Ovary (tissue), 10 donors: ENCODE measurements at places on chromosomes 1 and 21. TPM values are rescaled to one million over a fixed set of nuclear protein-coding genes. Genes with fewer than 3 reads are reported as not detected.

DNA sequence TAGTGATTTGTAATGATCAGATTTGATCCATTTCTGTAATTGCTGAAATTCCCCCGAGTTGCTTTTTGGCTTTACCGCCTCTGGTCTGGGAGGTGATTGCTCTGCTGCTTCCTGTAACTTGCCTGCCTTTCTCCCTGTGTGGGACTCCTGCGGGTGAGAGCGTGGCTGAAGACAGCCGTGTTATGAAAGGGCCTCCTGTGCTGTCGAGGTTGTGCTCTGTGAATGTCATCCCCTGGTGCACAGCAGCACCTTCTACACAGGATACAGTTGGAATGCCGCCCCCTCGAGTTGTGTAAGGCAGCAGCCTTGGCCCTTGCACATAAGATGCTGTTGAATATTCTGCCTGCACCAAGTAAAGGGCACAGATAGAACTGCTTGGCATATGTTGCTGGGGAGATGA, 5.9 kb downstream of the SOD1 start:
- DNase-seq, result no peak

- DNase-seq, result peak; percentile 47
Observed at GRCh38 chr21:41166884-41167283, 1.1 kb upstream of the BACE2 start.

DNA sequence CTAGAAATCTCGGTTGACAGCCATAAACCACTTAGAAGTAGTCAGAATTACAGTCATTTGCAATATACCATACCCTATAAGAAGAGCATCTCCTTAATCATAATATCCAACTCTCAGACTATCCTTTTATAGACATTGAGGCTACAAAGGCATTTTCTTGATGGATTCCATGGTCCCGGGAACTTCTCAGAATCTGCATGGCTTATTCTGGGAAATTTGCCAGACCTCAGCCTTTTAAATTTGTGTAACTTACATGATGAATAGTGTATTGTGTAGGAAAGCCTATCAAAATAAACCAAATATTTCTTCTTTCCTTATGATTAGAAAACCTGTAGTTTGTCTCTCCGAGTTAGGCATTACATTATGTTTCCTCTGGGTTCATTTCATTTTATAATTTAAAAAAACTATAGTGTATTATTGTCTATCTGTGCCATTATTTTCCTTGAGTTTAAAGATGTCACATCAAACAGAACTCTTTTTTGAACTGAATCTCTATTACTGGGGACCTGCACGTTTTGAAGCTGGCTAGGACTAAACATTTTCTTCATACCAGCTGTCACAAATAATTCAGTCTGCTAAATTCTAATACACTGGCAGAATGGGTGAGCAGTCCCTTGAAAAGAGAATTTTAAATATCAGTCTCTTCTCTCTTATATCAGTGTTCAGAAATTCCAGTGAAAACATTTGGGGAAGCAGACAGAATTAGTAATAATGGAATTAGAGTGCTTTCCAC, 102.9 kb downstream of the GABPA start:
- no peak for DNase-seq

DNA sequence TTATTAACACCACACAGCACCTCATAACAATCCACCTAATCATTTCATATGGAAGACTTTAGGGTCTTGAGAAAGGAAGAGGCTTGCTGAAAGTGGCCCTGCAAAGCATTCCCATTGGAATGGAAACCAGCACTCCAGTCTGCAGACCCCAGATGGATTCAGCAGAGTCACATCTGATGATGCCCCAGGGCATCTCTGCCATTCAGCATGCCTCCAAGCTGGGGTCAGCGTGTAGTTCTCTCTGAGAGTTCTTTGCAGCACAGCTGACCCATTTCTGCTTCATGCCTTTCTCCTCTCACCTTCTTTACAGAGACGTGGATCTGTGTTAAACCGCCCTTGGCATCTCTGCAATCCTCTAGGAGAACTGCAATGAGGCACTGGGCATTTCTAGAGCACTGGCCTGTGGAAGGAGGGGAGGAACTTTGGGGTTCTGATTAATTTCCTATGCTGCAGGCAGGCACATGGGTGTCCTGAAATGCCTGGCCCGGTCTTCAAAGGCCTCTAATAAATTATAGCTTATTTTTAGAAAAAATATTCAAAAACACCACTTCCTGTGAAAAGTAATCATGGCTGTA, 2.6 kb upstream of the LUZP1 start:
- DNase-seq, result no peak

GRCh38 chr1:92307980-92308379, 9.1 kb downstream of the RPAP2 start:
- DNase-seq, result no peak

- DNase-seq, result no peak
Observed at GRCh38 chr1:13590486-13590885, 6.9 kb downstream of the PDPN start.

- DNase-seq, result no peak
Observed at GRCh38 chr1:46830665-46831322, 31.9 kb downstream of the CYP4B1 start.

GRCh38 chr1:110787328-110788071, 85.4 kb upstream of the CD53 start:
- no peak for DNase-seq

- DNase-seq, result peak; percentile 38
Observed at GRCh38 chr1:3067671-3068563, 1.1 kb upstream of the PRDM16 start.

- no peak for DNase-seq
Observed at GRCh38 chr1:1239614-1240347, 6.7 kb downstream of the C1QTNF12 start.

DNA sequence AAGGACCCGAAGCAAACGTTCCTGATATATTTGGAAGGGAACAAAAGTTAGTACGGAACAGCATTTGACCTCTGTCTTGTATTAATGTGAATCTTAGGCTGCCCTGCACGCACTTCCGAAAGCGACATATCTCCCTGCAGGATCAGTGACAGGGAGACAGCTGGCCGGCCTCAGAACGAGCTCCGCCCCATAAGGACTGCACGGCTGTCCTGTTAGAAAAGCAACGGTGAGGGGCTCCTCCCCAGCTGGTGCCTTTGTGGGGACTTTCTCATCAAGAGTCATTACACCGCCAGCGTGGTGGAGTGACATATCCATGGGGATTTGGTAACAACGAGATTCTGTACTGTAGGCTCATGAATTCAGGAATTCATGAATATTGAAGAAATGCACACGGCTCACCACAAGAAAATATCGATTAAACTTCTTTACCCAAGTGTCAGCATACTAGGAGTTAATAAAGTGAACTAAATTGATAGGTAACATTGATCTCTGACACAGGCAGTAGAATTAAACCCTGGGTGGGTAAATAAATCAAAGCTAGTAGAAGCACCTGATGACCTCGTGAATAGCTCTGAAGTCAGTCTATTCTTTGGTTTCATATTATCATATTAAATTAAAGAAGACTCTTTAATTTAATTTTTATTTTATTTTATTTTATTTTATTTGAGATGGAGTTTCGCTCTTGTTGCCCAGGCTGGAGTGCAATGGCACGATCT, 8.1 kb upstream of the GREM2 start:
- DNase-seq, result peak; percentile 26

GRCh38 chr1:116163533-116163932, 52.3 kb downstream of the MAB21L3 start:
- no peak for DNase-seq

- DNase-seq, result no peak
Observed at GRCh38 chr1:165942062-165942461, 114.6 kb downstream of the UCK2 start.

KRTAP6-3 gene
- not detected for total RNA-seq

ADAM30 gene
- total RNA-seq, result not detected

- DNase-seq, result no peak
Observed at GRCh38 chr1:177119311-177119710, 45.2 kb downstream of the ASTN1 start.

DNA sequence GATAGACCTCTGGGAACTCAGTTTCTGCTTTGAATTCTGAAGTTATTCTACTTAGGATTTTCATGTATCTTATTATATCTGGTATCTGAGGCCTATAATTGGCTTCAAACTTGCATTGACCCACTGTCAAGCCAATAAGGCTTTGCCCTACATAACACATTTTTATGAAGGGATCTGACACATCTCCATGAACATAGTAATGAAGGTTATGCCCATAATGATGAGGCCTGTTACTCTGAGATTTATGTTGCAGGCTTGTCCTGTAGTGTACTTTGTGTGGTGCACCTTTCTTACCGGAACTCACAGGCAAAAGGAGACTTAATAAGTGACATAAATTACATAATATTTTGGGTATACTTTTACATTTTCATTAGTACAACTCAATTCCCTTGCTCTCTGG, 14.1 kb downstream of the RGL1 start:
- DNase-seq, result no peak

FCRL4 gene
- total RNA-seq, result not detected

KCNE2 gene
- 0.45 TPM for total RNA-seq

DNA sequence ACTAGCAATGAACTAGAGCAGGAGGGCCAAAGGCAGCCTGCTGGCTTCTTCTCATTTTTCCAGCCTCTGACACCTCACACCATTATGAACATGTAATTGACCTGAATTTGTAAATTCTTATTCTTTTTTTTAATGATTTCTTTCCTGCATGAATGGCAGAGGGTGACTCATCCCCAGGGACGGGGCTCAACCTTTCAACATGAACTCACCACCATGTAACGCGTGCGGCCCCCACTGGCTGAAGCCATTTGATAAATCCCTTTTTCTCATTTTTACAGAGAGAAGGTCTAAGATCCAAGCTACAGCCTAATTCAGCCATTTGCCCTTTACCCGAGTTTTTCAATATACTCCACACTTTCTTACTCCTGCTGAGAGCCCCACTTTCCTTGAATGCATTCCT, 9.3 kb upstream of the ETS2 start:
- no peak for DNase-seq

DNA sequence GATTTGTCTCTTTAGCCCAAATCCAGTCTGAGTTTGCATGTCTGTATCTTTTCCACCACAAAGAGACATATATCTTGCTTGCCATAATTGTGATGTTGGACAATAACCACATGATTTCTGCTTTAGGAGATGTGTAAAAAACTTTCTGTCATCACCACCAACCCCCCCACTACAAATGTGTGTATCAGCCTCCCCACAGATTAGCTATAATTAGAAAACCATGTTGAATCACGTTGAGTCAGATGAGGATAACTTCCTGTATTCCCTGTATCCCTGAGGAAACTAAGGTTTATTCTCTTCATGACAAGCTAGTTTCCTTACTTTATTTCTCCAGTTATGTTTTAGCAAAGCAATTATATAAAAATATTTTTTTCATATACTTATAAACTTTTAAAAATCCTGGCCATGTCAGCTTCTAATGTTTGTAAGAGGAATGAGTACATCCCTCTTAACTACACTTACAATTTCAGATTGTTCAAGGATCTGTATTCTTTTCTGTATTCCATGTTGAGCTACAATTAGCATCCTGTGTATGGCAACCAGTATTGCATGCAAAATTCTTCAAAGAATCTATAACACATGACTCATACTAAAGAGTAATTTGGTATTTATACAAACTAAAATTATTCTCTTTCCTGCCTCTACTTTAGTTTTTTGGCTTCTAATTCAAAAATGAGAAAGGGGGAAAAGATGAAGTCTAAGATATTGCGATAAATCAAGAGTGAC, 143.0 kb downstream of the FMN2 start:
- DNase-seq, result no peak

DNA sequence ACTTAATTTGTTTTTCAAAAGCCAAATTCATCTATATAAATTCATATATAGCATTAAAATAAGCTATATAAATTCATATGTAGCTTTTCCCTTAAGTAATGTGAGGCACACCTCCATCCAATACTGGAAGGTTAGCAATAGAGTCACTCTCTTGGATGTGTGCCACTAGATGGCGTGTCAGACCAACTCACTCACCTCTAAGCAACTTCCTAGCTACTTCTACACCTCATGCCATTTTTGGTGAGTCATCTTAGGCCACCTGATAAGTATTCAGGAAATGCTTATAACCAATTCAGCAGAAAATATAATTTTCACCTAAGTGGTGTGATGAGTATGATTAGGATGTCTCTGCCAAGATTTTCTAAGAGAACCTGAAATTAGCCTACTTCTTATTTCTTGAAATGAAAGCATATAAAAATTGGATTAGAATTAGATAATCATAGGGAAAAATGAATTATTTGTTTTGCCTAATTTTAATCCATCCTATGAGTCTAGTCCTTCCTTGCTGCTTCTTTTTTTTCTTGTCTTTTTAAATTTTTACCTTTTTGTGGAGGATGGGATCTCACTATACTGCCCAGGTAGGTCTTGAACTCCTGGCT, 34.4 kb upstream of the TADA1 start:
- no peak for DNase-seq

FCRL1 gene
- total RNA-seq, result not detected

DNA sequence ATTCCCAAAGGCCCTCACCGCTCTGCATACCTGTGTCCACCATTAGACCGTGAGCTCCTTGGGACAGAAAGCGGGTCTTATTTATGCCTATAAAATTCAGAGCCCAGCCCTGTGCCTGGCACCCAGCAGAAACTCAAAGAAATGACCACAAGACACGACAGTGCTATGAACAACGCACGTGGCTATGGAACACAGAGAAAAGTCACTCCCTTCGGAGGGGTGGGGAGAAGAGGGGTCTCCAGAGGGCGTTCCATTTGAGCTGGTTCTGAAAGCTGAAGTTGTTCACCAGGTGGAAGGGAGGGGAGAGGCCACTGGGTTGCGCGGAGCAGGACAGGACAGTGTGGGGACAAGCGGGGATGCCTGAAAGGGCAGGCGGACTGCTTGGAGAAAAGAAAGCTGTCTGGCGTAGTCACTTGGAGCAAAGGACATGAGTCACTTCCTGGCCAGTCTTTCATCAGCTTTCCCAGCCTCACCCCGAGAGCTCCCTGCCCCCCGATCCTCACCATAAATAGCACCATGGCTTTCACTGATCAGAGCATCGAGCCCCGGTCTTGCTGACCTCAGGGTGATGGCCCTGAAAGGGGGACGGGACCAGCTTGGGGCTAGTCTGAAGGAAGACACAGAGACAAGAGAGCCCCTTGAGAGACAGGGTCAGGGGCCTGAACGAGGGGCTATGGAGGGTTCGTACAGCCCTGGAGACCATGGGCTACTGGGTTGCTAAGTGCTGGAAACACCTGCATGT, 28.5 kb downstream of the ECE1 start:
- DNase-seq, result no peak

- no peak for DNase-seq
Observed at GRCh38 chr1:87778896-87779295, 450.2 kb downstream of the LMO4 start.

METTL13 gene
- total RNA-seq, result 21.3 TPM

- no peak for DNase-seq
Observed at GRCh38 chr1:2789164-2789985, 12.1 kb downstream of the TTC34 start.

C4BPA gene
- 2.1 TPM for total RNA-seq

GRCh38 chr1:59124166-59124565, 172.7 kb upstream of the FGGY start:
- DNase-seq, result no peak
